ENCODE measurements at places on chromosomes 7 and 10. TPM values are rescaled to one million over a fixed set of nuclear protein-coding genes. Genes with fewer than 3 reads are reported as not detected.

- no peaks in the 10 kb centered on the region for H3K27me3 ChIP-seq
- peak overlapping the region; percentile 68 for H3K27ac ChIP-seq
- peaks cover 49% of the 10 kb centered on the region for H3K4me1 ChIP-seq
- no peaks in the 10 kb centered on the region for H3K36me3 ChIP-seq
- no peak for DNase-seq
These were observed 6.0 kb upstream of the REEP3 start for GRCh38 chr10:63515002-63515763.

The WNT16 gene
- total RNA-seq: 7.4 TPM

The PDK4 gene
- total RNA-seq: 399 TPM

The ITIH5 gene
- total RNA-seq: 20.4 TPM

The TMEM178B gene
- total RNA-seq: 1.2 TPM

The BMPER gene
- total RNA-seq: 5.2 TPM
